ENCODE measurements at places on chromosomes 16 and 17.

DNA sequence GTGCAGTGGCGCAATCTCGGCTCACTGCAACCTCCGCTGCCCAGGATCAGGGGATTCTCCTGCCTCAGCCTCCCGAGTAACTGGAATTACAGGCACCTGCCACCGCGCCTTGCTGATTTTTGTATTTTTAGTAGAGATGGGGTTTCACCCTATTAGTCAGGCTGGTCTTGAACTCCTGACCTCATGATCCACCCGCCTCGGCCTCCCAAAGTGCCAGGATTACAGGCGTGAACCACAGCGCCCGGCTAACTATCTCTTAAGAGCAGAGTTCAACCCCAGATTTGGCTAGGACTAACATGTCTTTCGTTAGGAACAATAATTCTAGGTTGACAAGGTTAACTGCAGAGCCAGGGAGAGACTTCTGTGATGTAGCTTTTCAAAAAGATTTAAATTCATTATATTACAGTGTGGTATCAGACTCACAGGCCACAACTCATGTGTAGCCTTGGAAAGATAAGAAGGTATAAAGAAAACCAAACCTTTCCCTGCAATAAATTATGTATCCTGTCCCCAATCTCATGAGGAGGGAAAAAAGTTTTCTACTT is 4.3 kb downstream of the CHTF8 start:
- H3K4me1 ChIP-seq = peaks cover 8% of the 10 kb centered on the region
- DNase-seq = no peak
- no peak overlapping the region for H3K4me3 ChIP-seq
- no peak overlapping the region for H3K27ac ChIP-seq
- peaks cover 4% of the 10 kb centered on the region for H3K36me3 ChIP-seq

DNA sequence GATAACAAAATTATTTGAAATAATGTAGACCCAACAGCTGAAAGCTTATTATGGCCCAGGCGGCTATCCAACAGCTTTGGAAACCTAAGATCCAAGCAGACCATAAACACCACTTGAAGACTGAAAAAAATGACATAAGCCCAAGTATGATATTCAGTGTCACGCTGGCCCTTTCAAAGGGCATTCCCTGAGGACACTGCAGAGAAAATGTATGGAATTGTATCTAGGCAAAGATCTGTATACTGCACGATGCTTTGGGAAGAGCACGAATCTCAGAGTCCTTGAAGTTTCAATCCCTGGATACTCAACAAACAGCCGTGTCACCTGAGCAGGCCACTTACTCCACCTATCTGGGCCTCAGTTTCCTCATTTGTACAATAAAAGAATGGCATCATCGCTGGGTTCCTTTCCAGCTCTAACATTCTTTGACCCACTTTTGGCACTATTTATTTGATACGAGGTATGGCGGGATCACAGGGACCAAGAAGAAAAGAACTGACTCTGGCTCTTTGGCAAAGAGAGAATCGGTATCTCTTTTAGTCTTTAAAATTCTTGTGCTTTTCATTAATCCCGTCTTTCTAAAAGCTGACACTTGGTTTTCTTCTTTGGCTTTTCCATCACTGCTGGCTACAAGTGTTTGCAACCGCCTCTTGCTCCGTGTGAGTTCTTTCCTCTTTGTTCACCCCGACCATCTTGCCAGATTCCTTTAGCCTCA is 1.2 kb downstream of the STAT5B start:
- H3K4me1 ChIP-seq = peaks cover 23% of the 10 kb centered on the region
- H3K4me3 ChIP-seq = peak overlapping the region; percentile 95
- H3K27ac ChIP-seq = peak overlapping the region; percentile 84
- no peaks in the 10 kb centered on the region for H3K36me3 ChIP-seq
- no peaks in the 10 kb centered on the region for H3K27me3 ChIP-seq
- no peak for DNase-seq

GRCh38 chr16:30421010-30421409 is 8.8 kb downstream of the DCTPP1 start:
- peaks cover 3% of the 10 kb centered on the region for H3K36me3 ChIP-seq
- no peaks in the 10 kb centered on the region for H3K27me3 ChIP-seq

DNA sequence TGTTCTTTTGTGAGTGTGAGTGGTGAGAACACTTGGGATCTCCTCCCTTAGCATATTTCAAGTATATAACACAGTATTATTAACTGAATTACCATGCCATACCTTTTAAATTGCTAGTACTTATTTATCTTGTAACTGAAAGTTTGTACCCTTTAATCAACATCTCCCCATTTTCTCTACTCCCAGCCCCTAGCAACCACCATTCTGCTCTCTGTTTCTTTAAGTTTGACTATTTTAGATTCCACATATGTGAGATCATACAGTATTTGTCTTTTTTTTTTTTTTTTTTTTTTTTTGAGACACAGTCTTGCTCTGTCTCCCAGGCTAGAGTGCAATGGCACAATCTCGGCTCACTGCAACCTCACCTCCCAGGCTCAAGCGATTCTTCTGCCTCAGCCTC is 117.6 kb upstream of the CACNG3 start:
- DNase-seq = no peak
- no peaks in the 10 kb centered on the region for H3K4me1 ChIP-seq
- H3K27ac ChIP-seq = no peak overlapping the region

GRCh38 chr16:79267146-79267545 is 333.4 kb downstream of the MAF start:
- H3K27ac ChIP-seq = no peak overlapping the region
- H3K36me3 ChIP-seq = no peaks in the 10 kb centered on the region
- no peak for DNase-seq

- H3K4me1 ChIP-seq = peaks cover 48% of the 10 kb centered on the region
- H3K27ac ChIP-seq = peak overlapping the region; percentile 92
- no peaks in the 10 kb centered on the region for H3K36me3 ChIP-seq
- H3K4me3 ChIP-seq = no peak overlapping the region
Observed at GRCh38 chr16:85208643-85209520, 96.6 kb upstream of the CIBAR2 start.

- no peak overlapping the region for H3K27ac ChIP-seq
- no peak for DNase-seq
Observed at GRCh38 chr16:50603206-50604064, 55.2 kb downstream of the NKD1 start.

Measured in cardiac muscle cell (in vitro differentiated cells and primary cell).